Stimulated activated CD4-positive, alpha-beta T cell treated with anti-CD3 and anti-CD28 coated beads, TNF-alpha, amount 100 ng/mL, for 4 hours (primary cell): ENCODE measurements at places on chromosomes 4 and X.
A peak's percentile ranks its signal among the peaks of the same experiment; 100 is the strongest.

DNA sequence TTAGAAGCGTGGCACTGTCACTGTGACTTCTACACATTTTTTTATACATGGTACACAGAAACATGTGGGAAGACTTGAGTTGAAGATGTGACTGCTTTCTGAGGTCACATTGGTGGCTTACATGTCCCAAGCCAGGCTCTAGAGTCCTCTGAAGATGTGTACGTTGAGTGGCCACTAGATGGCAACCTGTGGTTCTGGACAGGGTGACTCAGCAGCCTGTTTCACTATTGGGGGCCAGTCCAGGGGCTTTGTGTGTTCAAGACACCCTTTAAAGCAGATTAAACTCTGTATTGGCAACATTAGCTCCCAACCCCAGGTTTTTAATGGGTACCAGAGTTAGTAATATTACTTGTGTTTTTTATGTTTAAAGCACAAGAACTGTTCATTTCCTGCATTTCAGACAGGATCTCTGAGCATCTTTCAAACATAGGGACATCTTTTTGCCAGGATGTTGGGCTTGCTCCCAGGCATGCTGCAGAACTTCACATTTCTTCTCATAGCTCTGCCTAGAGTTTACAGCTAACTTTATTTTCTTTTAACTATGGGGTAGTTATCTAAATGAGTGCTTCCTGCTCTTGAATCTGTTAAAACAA lies 53.0 kb downstream of the DCUN1D4 start:
- peak; percentile 13 for DNase-seq

DNA sequence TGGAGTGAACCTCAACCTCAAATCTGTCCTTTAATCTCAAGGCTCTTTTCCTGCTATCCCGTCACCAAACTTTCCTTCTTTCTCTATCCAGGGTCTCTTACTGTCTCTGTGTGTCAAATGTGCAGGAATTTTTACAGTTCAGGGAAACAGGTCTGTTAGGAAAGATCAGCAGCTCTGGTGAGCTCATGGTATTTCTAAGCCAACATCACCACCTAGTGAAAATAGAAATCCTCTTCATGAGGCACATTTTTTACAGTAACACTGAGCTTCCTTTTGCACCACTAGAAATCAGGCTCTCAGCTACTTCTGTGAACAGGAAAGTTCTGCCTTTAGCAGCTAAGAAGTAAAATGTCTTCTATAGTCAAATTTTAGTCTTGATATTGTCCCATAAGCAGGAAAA lies 39.6 kb downstream of the NUDT11 start:
- no peak for DNase-seq

GRCh38 chrX:133175162-133175561 lies 43.0 kb downstream of the TFDP3 start:
- DNase-seq = no peak

- no peak for DNase-seq
Measured at GRCh38 chrX:48958635-48959094, 1.3 kb upstream of the OTUD5 start.

DNA sequence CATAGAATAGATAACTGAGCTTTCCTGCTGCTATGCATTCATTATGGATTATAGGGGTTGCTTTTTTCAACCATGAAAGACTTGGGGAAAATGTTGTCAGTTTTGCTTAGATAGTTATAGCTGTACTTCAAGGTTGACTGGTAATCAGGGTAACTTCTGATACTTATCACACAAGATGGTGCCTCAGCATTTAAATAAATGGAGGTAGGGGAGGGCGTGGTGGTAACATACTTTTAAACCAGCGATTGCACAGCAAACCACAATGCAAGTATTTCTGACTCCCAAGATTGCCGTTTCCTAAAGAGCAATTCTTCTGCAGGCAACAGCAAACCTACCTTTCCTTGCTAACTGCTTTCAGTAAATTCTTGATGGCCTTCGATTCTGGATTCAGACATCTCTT lies 1.3 kb downstream of the CXCL10 start:
- no peak for DNase-seq

GRCh38 chrX:13607996-13608365 lies 38.6 kb downstream of the EGFL6 start:
- DNase-seq = no peak

GRCh38 chr4:78671903-78672815 lies 104.0 kb upstream of the BMP2K start:
- DNase-seq = no peak

DNA sequence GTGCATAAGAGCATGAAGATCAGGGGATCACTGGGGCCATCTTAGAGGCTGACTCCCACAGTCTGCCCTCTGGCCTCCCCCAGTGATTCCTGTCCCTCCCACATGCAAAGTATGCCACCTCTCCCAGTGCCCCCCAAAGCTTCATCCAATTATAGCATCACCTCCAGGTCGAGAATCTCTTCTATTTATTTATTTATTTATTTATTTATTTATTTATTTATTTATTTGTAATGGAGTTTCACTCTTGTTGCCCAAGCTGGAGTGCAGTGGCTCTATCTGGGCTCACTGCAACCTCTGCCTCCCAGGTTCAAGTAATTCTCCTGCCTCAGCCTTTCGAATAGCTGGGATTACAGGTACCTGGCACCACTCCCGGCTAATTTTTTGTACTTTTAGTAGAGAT lies 50.1 kb downstream of the BCORL1 start:
- no peak for DNase-seq

DNA sequence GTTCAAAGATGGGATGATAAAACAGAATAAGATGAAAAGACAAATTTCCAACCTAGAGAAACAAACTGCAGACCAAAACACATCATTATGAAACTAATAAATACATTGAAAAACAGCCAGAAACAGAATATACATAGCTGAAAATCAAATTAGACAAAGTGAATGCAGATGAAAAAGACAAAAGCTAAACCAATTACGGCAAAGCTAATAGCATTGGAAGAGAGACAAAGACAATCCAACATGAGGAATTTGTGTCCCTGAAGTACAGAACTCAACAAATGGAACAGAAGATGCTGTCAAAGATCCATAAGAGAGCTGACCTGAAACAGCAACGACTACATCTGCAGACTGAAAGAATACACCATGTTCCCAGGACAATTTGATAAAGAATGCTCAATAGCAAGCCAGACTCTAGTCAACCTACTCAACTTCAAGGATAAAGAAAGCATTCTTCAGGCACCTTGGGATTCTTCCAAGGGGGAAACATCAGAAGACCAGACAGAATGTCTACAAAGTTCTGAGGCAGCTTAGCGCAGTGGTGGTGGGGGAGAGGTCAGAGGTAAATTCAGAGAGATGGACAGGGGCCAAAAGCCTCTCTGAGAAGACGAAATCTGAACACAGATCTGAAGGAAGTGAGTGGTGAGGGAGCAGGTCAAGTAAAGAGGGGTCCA lies 27.4 kb upstream of the IRAK1 start:
- DNase-seq = no peak

GRCh38 chr4:114694770-114695169 lies 96.2 kb downstream of the UGT8 start:
- DNase-seq = no peak

DNA sequence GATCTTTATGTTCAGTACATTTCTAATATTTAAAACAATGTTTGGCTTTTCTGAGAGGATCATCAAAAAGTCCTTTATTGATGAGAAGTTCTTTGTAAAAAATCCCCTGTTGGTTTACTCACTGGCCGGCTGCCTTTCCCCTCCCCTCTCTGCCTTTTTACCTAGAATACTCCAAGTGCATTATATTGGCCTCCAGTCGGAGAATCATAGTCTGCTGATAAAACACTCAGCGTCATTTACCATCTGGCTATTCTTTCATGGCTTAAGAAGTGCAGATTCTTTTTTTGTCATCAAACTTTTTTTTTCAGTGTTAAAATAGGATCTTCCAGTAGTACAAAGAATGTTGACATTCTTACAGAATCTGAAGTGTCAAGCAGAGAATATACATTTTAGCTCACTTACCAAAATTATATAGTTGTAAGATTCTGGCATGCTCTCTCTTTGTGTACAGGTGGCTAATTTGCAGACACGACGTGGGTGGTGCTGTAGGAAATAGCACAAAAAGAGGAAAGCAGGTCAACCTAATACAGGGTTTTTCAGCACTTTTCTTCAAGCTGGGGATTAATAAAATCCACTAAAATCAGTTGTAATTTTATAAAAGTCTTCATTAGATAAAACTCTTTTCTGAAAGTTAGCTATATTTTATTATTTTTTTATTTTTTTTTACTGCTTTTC lies 731.8 kb downstream of the KCTD8 start:
- no peak for DNase-seq

- DNase-seq = no peak
Measured at GRCh38 chr4:139838811-139839210, 173.2 kb downstream of the MGST2 start.

GRCh38 chr4:138092060-138092459 lies 150.1 kb downstream of the SLC7A11 start:
- DNase-seq = no peak

DNA sequence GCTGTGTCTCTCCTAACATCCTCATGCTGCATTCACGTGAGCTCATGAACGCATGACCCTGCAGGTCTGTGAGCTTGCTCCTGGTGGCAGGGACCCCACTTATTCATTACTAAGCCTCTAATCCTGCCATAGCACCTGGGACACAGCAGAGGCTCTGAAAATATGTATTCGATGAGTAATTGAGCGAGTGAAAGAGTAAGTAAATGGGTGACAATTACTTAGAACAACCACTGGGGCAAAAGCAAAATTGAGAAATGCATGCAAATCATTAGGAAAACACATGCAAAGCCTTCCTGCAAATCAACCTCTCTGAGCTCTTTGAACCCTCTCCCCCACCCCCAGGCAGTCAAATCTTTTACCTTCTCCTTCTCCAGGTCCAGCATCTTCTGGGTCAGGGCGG lies 23.6 kb upstream of the C4orf50 start:
- no peak for DNase-seq

GRCh38 chrX:68827848-68828624 lies 785 bp upstream of the EFNB1 start:
- peak; percentile 63 for DNase-seq

GRCh38 chrX:149040873-149041535 lies 464.1 kb downstream of the IDS start:
- no peak for DNase-seq

- no peak for DNase-seq
Measured at GRCh38 chr4:2924286-2924685, 38.9 kb downstream of the NOP14 start.

DNA sequence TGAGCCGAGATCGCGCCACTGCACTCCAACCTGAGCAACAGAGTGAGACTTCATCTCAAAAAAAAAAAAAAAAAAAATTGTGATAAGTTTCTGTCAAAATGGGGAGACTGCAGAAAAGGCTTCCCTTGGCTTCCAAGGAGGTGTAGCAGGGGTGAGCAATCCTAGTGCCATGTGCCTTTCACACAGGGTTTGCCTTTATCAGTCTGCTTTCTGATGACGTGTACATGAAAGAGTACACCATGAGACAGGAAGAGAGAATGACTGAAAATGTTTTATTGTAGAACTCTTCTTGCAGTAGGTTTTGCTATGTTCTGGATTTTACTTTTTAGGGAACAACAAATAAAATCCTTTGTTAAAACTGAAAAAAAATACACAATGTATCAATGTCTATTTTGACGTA lies 23.4 kb upstream of the ZFP42 start:
- DNase-seq = no peak

GRCh38 chr4:10169839-10170387 lies 53.3 kb upstream of the WDR1 start:
- no peak for DNase-seq

DNA sequence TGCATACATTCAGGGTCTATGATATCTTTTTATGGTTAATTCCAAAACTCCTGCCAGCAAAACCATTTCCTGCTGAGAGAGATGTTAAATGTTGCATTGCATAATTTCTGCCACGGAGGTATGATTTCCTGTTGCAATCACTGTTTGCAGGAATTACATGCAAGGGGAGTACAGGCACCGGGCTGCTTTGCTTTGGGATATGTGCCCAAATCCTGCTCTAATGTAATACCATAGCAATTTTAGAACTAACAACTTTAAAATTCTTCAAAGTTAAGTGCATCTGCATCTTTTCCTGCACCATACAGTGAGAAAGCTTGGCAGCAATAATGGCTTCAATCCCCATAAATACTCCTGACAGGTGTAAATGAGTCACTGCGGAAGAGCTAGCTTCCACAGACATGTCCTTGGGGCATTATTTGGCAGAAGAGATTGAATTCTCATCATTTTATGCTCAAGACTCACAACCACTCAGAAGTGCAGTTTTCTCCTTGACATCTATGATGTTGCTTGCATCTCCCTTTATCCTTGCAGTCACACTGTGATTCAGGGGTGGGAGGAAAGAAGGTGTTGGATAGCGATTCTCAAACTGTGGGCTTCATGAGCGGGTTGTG lies 29.6 kb downstream of the TRIM2 start:
- DNase-seq = no peak

DNA sequence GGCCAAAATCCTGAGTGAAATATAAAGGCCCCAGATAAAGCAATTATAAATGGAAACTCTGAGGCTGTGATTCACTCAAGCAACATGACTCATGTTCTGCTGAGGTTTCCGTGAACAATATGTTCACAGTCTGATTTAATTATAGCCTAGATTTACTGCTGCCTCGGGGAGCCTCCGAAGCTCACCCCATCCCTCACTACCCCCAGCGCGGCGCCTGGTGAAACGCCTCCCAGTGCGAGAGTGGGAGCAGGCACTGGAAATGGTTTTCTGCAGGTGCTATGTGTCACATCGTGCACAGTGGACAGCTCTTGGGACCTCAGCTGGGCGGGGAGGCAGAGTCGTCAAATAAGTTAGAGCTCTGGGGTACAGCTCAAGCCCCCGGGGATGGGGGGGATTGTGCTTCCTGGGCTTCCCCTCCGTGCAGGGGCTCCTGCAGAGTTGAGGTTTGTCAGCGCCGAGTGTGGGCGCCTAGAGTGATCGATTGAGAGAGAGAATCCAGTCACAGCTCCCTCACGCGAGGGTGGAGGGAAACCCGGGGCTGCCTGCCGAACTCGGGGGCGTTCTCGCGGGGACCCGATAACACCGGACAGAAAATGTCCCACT lies 110.6 kb downstream of the PHKA2 start:
- no peak for DNase-seq

DNA sequence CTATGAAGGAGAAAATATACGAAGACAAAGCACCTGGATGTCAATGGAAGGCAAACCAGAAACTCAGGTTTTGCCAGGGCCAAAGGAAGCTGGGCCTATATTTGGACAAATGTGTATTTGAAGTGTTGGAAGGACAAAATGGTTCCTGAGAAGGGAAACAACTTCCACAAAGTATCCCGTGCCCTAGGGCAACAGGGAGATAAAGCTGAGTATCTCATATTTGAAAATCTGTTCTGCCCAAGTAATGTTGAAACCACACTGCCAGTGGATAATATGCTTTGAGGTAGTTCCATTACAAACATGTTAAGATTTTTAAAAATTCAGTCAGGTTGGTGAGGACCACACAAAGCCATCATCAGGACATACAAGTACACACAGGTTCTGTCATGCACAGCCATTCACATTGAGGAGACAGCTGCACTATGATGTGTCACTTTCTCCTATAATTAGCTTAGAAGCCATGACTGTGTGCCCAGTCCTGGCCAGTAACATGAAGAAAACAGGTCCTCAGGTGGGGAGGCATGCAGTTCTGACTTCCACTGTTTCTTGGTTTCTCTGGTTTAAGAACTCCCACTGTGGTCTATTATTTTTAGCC lies 116.4 kb downstream of the PWWP3B start:
- DNase-seq = no peak

GRCh38 chrX:38627683-38628082 lies 66.3 kb downstream of the TSPAN7 start:
- no peak for DNase-seq

- DNase-seq = no peak
Measured at GRCh38 chr4:110602061-110602460, 20.8 kb downstream of the PITX2 start.
